Frontal cortex (tissue), 4 donors: ENCODE measurements at places on chromosomes 13 and 19.

- no peak for DNase-seq
Measured at GRCh38 chr19:33215438-33216197, 10.0 kb downstream of the SLC7A10 start.

DNA sequence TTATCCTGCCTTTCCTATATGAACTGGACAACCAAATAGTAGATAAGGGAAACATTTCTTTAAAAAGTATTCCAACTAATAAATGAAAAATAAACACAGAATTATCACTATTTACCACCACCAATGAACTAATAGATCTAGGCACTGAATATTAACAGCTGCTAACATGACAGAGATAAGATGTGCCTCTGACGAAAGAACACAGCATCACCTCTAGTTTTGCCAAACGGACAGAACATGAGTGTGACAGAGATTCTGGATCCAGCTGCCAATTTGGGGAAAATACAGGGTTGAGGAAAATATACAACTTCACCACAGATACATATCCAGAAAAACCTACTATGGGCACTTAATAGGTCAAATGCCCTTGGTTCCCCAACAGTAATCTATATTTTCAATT lies 18.0 kb downstream of the VPS36 start:
- no peak for DNase-seq

GRCh38 chr19:21593934-21594820 lies 88.8 kb downstream of the ZNF429 start:
- DNase-seq, result no peak

DNA sequence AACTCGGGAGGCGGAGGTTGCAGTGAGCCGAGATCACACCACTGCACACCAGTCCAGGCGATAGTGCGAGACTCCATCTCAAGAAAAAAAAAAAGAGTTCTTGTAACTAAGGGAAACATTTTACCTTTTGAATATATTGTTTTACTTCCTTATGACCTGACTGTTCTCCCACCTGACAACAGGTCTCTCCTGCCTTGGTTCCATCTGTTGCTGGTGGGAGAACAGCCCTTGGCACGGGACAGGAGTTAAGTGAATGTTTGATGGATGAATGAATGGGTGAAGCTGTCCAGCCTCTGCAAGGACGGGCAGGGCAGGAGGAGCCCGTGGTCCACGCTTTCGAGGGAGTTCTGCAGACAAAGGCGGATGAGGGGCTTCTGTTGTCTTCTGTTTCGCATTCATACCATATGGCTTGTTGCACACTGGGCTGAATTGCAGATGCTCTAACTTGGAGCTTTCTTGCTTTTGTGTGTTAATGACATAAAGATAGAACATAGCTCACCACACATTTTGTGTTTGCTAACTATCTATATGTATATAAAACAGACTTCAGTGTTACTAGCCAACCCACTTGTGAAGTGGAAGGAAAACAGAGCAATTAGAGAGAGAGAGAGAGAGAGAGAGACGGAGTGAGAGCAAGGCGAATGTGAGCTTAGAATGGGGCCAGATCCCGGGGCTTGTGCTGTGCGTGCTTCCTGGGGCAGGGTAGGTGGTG lies 16.2 kb upstream of the CCNE1 start:
- DNase-seq, result no peak

- no peak for DNase-seq
Measured at GRCh38 chr19:8074501-8074900, 21.9 kb downstream of the CCL25 start.

DNA sequence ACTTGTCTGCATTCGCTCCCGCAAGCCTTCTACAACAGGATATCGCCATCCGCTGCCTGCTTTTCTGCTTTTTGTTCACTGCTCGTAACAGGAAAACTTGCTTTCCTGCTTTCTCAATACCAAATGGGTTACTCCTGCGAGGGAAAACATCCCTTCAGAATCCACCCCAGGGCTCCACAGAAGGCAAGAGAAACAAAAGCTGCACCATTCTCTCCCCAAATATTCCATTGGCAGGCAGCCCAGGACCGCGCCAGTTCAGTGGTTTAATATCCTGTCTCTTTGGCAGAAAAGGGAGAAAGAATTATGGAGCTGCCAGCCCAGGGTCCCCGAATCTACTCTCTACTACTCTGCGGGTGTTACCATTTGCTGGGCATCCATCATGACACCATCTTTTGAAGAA lies 84.7 kb upstream of the DOCK9 start:
- DNase-seq, result no peak

DNA sequence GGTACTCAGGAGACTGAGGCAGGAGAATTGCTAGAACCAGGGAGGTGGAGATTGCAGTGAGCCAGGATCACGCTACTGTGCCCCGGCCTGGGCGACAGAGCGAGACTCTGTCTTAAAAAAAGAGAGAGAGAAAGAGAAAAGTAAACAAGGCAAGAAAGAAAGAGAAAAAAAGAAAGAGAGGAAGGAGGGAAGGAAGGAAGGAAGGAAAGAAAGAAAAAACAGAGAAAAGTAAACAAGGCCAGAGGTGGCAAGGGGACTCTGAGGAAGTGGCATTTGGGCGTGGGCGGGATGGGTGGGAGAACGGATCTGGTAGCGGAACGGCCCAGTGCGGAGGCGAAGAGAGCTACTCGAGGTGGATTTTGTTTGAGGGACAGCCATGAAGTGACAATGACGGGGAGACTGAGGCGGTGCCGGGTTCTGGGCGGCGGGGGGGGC lies 7.5 kb upstream of the ARRDC2 start:
- DNase-seq, result no peak

- DNase-seq, result no peak
Measured at GRCh38 chr19:48271531-48272151, 1.8 kb downstream of the ZNF114 start.

- DNase-seq, result peak; percentile 65
Measured at GRCh38 chr19:55460670-55461258, 678 bp downstream of the ISOC2 start.

GRCh38 chr13:102399791-102400674 lies 1.8 kb downstream of the FGF14 start:
- no peak for DNase-seq

DNA sequence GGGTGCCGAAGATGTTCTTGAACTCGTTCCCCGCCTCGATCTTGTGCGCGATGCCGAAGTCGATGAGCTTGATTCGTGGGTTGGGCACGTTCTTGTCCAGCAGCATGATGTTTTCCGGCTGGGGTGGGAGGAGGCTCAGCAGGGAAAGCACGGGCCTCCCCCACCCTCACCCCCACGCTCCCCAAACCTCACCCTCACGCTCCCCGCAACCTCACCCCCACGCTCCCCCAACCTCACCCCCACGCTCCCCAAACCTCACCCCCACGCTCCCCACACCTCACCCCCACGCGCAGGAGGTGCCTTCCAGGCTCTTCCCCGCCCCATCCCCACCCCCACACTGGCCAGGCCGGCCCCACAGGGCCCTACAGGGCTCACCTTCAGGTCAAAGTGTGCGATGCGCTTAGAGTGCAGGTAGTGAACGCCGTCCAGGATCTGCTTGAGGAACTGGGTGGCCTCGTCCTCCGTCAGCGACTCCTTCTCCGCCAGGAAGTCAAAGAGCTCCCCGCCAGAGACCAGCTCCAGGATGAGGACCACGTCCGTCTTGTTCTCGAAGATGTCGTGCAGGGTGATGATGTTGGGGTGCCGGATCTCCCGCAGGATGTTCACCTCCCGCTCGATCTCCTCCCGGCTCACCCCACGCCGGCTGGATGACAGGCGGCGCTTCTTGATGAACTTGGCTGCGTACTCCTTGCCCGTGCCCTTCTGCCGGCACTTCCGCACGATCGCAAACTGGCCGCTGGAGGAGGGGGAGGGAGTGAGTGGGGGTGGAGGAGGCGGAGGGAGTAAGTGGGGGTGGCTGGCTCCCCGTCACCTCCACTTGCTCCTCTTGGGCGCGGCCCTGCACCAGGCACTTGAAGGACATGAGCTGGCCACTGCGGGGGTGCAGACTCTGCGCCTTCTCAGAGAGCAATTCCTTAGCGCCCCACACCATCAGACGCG lies 6.4 kb downstream of the DAPK3 start:
- no peak for DNase-seq
